Body of pancreas (tissue), 4 donors: ENCODE measurements at places on chromosomes 4 and X. TPM values are rescaled to one million over a fixed set of nuclear protein-coding genes. Genes with fewer than 3 reads are reported as not detected.
A peak's percentile ranks its signal among the peaks of the same experiment; 100 is the strongest.

PRSS12 gene
- total RNA-seq = 15.8 TPM

- no peak overlapping the region for H3K4me3 ChIP-seq
- H3K27me3 ChIP-seq = no peaks in the 10 kb centered on the region
- DNase-seq = peak; percentile 46
- H3K4me1 ChIP-seq = peaks cover 44% of the 10 kb centered on the region
- H3K36me3 ChIP-seq = no peaks in the 10 kb centered on the region
Observed at GRCh38 chr4:85938062-85938461, 421.8 kb downstream of the MAPK10 start.

DNA sequence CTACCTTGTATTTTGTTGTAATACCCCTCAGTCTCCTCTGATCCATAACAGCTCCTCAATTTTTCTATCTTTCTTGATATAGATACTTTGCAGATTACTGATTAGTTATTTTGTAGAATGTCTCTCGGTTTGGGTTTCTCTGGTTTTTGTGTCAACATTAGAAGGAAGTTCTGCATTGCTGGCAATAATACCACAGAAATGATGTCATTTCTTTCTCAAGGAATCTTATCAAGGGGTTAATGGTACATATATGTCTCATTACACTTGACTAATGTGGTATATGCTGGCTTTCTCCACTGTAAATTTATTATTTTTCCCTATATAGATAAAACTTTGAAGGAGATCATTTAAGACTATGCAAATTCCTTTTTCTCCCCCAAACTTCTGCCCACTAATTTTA is 183.6 kb upstream of the DKK2 start:
- no peaks in the 10 kb centered on the region for H3K36me3 ChIP-seq
- no peaks in the 10 kb centered on the region for H3K27me3 ChIP-seq
- DNase-seq = no peak
- no peak overlapping the region for H3K27ac ChIP-seq
- no peak overlapping the region for H3K4me3 ChIP-seq

- no peak overlapping the region for H3K4me3 ChIP-seq
- no peaks in the 10 kb centered on the region for H3K4me1 ChIP-seq
- no peak for DNase-seq
Observed at GRCh38 chrX:2793752-2794151, 35.0 kb upstream of the GYG2 start.

- H3K4me3 ChIP-seq = no peak overlapping the region
- no peaks in the 10 kb centered on the region for H3K36me3 ChIP-seq
- DNase-seq = no peak
- H3K27ac ChIP-seq = no peak overlapping the region
Observed at GRCh38 chr4:38283724-38284123, 323.5 kb downstream of the PTTG2 start.

DNA sequence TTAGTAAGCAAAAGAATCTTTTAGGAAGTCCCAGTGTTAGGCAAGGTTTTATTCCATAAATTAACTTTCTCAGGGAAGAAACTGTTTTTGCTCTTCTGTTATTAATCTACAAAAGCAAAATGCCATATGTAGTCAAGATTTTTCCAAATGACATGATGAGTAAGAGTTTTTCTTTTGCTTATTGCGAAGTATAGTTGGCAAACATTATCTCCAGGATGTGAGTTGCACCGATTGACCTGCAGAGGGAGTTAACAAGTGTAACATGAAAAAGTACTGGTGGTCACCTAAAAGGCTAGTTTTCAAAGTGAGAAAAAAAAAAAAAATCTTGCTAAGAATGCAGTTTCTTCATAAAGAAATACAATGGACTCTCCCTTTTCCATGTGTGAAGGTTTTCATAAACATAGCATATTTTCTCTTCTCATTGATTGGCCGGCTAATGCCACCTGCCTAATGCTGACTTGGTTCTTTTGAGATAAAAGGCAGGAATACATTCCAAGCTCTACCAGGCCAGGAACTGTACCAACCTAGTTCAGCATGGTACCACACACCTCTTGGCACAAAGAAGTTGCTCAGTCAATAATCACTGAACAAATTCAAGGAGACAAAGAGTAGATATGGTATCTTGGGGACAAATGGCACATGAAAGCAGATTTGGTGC is 100.2 kb downstream of the LNX1 start:
- no peaks in the 10 kb centered on the region for H3K36me3 ChIP-seq
- DNase-seq = peak; percentile 48
- no peak overlapping the region for H3K4me3 ChIP-seq
- H3K27ac ChIP-seq = no peak overlapping the region
- peaks cover 8% of the 10 kb centered on the region for H3K4me1 ChIP-seq

GRCh38 chrX:78931814-78932213 is 13.4 kb upstream of the P2RY10 start:
- no peaks in the 10 kb centered on the region for H3K27me3 ChIP-seq
- no peak overlapping the region for H3K27ac ChIP-seq
- no peak for DNase-seq
- H3K4me1 ChIP-seq = no peaks in the 10 kb centered on the region
- H3K4me3 ChIP-seq = no peak overlapping the region

DNA sequence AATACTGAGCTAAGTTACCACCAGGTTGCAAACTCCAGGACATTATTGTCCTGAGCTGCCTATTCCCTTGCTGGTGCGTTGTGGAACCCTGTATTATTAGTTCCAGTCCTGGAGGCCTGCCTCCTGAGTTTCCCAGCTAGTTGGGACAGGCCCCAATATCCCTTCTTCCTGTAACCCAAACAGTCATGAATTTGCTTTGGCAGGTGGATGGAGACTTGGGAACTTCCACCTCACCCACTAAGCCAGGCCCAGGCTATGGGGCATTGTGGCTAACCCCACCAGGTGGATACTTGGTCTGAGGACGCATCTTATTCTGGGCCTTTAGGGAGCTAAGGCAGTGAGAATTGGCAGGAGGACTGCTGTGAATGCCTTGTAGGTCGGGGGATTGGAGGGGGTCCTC is 5.0 kb downstream of the RBM3 start:
- no peak overlapping the region for H3K4me3 ChIP-seq
- no peak overlapping the region for H3K27ac ChIP-seq
- no peak for DNase-seq
- H3K4me1 ChIP-seq = peaks cover 30% of the 10 kb centered on the region
- peaks cover 6% of the 10 kb centered on the region for H3K36me3 ChIP-seq
- no peaks in the 10 kb centered on the region for H3K27me3 ChIP-seq

GRCh38 chr4:99630857-99631360 is 26.7 kb downstream of the C4orf54 start:
- no peak overlapping the region for H3K27ac ChIP-seq
- no peak overlapping the region for H3K4me3 ChIP-seq
- DNase-seq = no peak
- H3K4me1 ChIP-seq = peaks cover 11% of the 10 kb centered on the region

DNA sequence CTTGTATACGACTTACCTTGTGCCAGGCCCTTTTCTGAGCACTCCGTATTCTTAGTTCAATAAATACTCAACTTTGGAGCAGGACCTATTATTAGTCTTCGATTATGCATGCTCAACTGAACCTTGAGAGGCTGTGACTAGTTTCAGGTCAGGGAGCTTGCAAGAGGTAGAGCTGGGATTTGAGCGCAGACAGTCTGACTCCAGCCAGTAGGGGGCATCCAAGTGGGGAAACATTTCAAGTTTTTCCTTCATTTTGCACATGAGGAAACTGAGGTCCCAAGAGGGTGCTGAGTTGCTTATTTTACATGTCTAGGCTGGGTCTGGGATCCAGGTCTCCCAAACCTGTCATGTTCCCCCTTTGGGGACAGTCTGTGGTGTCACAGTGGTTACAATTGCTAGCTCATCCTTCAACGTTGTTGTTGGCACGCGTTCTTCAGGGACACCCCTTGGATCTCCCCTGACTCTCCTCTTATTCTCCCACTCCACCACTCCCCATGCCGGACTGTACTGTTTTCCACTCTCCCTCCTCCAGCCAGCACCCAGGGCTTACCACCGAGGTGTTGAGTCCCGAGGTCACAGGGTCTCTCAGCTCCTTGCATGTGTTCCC is 6.7 kb upstream of the PRICKLE3 start:
- H3K27me3 ChIP-seq = no peaks in the 10 kb centered on the region
- no peak overlapping the region for H3K27ac ChIP-seq
- H3K4me1 ChIP-seq = peaks cover 5% of the 10 kb centered on the region
- peak; percentile 44 for DNase-seq
- no peak overlapping the region for H3K4me3 ChIP-seq

- no peak overlapping the region for H3K4me3 ChIP-seq
- no peak overlapping the region for H3K27ac ChIP-seq
- H3K4me1 ChIP-seq = no peaks in the 10 kb centered on the region
- H3K36me3 ChIP-seq = no peaks in the 10 kb centered on the region
- H3K27me3 ChIP-seq = no peaks in the 10 kb centered on the region
- no peak for DNase-seq
Observed at GRCh38 chrX:74250574-74250973, 53.4 kb upstream of the ZCCHC13 start.

- H3K4me1 ChIP-seq = no peaks in the 10 kb centered on the region
- no peaks in the 10 kb centered on the region for H3K27me3 ChIP-seq
- DNase-seq = no peak
- H3K27ac ChIP-seq = no peak overlapping the region
- no peaks in the 10 kb centered on the region for H3K36me3 ChIP-seq
- no peak overlapping the region for H3K4me3 ChIP-seq
Observed at GRCh38 chr4:162409048-162409447, 245.2 kb upstream of the FSTL5 start.

GRCh38 chr4:122854447-122855352 is 28.1 kb downstream of the FGF2 start:
- H3K4me3 ChIP-seq = no peak overlapping the region
- H3K27ac ChIP-seq = no peak overlapping the region
- H3K27me3 ChIP-seq = no peaks in the 10 kb centered on the region
- peaks cover 13% of the 10 kb centered on the region for H3K4me1 ChIP-seq

DNA sequence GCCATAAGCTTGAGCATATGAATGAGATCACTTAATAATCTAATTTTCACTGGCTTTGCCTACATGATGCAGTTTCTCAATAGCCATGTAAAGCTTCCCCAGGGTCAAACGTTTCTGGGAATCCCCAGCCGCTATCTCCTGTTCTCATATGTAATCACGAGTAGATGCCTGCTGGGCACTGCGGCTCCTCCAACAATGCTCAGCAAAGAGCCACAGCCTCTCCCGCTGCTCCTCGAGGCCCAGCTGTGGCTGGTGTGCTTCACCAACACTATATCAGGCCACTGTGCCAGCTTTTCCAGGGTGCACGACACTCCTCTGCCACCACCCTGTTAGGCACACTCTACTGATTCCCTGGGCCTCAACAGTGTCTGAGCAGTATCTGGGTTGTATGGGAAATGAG is 78.3 kb upstream of the RASGEF1B start:
- H3K27me3 ChIP-seq = no peaks in the 10 kb centered on the region
- H3K36me3 ChIP-seq = no peaks in the 10 kb centered on the region
- DNase-seq = no peak
- no peak overlapping the region for H3K27ac ChIP-seq

- no peak overlapping the region for H3K4me3 ChIP-seq
- no peaks in the 10 kb centered on the region for H3K36me3 ChIP-seq
- peaks cover 3% of the 10 kb centered on the region for H3K27me3 ChIP-seq
- no peak for DNase-seq
Observed at GRCh38 chr4:1048773-1049590, 37.6 kb downstream of the FGFRL1 start.

DNA sequence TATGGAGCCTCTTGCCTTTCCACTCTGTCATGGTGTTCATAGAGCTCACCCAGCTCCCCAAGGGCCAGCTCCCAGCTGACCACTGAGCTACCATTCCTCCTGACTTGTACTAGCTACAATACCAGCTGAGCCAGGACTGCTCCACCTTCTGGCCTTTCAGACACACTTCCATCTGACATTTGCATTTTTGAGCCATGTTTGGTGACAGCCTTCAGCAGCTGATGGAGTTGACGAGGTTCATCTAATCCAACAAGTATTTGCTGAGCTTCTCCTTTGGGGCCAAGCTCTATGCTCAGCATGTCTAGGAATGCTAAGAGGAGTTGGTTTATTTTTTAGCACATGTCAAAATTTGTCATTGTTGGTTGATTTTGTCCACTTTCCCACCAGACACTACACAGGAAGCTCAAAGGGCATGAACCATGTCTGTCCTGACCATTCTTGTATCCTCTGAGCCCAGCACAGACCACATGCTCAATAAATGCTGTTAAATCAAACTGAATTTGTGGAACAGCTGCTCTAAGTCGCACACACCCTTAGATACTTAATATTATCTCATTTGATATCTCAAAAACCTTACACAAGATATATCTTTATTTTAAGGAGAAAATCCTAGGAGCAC is 142.6 kb upstream of the PPARGC1A start:
- H3K4me1 ChIP-seq = no peaks in the 10 kb centered on the region
- no peak overlapping the region for H3K27ac ChIP-seq
- no peaks in the 10 kb centered on the region for H3K27me3 ChIP-seq
- H3K4me3 ChIP-seq = no peak overlapping the region
- no peaks in the 10 kb centered on the region for H3K36me3 ChIP-seq

- peaks cover 4% of the 10 kb centered on the region for H3K4me1 ChIP-seq
- H3K27ac ChIP-seq = no peak overlapping the region
- H3K4me3 ChIP-seq = no peak overlapping the region
- H3K36me3 ChIP-seq = no peaks in the 10 kb centered on the region
- no peak for DNase-seq
- H3K27me3 ChIP-seq = no peaks in the 10 kb centered on the region
Observed at GRCh38 chr4:87677731-87678130, 27.7 kb downstream of the DMP1 start.

DNA sequence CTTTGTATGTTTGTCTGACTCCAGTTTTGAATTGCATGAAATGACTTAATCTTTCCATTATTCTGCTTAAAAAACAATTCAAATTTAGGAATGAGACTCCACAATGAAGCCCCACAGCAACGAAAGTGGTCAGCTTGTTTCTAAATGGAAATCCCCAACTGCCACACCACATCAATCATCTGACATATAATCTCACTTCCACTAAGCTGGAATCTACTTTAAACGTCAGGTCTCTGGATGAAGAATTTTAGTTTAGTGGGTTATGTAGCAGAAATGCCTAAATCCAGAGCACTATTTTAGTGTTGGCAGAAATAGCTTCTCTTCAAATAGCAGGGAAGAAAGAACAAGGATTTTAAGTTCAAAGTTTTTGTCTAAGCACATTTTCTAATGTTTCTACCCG is 1.7 kb upstream of the BMP2K start:
- no peak for DNase-seq
- H3K4me1 ChIP-seq = peaks cover 27% of the 10 kb centered on the region
- no peak overlapping the region for H3K4me3 ChIP-seq
- no peak overlapping the region for H3K27ac ChIP-seq

DNA sequence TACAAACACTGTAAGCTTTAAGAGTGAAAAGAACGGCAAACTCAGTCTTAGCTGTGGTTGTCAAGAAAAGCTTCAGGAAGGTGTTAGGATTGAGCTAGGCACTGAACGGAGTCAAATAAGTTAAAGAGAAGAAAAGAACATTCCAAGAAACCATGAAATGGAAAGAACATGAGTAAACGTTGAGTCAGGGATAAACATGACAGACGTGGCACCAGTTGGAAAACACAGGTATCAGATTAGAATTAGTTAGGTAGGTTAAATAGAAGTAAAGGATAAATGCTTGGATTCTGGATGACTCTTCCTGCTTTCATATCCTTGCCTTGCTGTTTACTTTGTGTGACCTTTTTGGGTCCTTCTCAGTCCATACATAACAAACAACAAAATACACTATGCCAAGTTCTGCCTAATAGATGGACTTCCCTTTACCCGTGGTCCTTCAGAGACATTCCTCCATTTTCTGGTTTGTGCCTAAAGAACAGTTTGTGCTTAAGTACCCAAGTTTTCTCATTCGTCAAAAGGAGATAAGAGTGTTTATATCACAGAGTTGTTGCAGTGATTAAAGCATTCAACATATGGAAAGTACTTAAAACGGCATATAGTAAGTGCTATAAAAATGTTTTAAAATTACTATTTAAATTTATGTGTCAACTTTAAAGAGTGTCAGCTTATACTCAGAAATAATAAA is 446.9 kb downstream of the TMA16 start:
- H3K4me3 ChIP-seq = no peak overlapping the region
- no peak for DNase-seq
- no peaks in the 10 kb centered on the region for H3K4me1 ChIP-seq
- no peak overlapping the region for H3K27ac ChIP-seq
- H3K27me3 ChIP-seq = no peaks in the 10 kb centered on the region
- no peaks in the 10 kb centered on the region for H3K36me3 ChIP-seq
